ENCODE measurements at places on chromosomes 6 and 20.

- DNase-seq = no peak
Measured at GRCh38 chr6:3290149-3290930, 31.6 kb downstream of the PSMG4 start.

DNA sequence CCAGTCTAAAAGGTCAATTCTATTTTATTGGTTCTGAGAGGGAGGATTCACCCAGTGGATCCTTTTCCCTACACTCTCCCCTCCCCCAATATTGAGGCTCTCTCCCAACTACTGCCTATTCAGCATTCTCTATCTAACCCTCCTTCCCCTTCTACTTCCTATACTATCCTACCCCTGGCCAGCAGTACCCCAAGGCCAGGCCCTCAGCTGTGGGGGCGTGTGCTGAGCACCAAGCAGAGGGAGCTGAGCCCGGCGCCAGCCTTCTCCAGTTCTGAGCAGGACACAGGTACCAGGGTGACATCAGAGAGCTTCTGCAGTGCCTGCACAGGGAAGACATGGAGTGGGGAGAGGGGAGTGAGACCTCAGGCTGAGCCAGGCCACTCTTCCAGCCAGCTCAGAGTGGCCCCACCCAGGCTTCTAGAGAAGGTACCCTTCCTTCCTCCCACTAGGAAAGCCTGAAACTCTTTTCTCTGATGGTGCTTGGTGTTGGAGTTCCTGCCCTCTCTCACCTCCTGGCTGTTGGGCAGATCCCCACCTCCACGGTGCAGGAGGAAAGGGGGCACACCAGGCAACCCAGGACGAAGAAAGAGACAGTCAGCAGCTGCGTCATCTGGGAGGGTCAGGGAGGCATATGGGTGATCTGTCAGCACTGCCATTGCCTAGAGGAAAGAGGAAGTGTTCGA, 1.9 kb downstream of the DDAH2 start:
- no peak for DNase-seq

GRCh38 chr6:34102696-34103095, 43.2 kb downstream of the GRM4 start:
- no peak for DNase-seq

- no peak for DNase-seq
Measured at GRCh38 chr20:62745952-62746288, 37.3 kb downstream of the NTSR1 start.

DNA sequence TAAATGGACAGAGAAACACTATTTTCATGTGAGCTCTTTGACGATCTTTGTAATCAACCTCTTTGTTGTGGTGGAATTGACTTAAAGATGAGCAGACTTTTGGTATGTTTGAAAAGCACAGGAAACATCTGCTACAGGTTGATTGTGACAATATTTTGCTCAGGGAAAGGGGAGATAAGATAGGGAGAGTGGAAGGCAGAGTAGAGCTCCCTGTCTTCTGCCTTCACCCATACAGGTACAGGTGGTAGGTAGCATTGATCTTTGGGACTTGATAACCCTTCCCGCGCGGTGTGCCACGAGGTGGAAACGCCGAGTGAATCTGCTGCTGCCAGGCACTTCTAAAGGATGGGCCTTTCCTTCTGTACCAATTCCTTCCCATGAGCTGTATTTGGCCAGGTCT, 183.6 kb downstream of the UTRN start:
- no peak for DNase-seq

- no peak for DNase-seq
Measured at GRCh38 chr6:56699066-56699654, 56.5 kb upstream of the DST start.

GRCh38 chr6:15036690-15037245, 209.1 kb upstream of the JARID2 start:
- no peak for DNase-seq

DNA sequence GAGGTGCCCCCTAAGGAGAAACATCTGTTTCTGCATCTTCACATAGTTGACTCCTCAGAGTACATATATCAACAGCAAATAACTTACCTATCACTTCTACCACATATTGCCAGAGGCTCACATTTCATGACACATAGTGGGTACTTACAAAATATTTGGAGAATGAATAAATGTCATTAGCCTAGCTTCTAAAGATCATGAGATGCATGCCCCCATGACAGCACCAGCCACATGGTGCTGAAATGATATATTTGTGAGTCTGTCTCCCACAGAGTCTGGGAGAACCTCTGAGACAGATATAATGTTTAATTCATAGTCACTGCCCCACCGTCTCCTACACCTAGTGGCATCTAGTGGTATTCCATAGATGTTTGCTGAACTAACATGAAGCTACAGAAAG, 555.6 kb downstream of the KIF16B start:
- no peak for DNase-seq

DNA sequence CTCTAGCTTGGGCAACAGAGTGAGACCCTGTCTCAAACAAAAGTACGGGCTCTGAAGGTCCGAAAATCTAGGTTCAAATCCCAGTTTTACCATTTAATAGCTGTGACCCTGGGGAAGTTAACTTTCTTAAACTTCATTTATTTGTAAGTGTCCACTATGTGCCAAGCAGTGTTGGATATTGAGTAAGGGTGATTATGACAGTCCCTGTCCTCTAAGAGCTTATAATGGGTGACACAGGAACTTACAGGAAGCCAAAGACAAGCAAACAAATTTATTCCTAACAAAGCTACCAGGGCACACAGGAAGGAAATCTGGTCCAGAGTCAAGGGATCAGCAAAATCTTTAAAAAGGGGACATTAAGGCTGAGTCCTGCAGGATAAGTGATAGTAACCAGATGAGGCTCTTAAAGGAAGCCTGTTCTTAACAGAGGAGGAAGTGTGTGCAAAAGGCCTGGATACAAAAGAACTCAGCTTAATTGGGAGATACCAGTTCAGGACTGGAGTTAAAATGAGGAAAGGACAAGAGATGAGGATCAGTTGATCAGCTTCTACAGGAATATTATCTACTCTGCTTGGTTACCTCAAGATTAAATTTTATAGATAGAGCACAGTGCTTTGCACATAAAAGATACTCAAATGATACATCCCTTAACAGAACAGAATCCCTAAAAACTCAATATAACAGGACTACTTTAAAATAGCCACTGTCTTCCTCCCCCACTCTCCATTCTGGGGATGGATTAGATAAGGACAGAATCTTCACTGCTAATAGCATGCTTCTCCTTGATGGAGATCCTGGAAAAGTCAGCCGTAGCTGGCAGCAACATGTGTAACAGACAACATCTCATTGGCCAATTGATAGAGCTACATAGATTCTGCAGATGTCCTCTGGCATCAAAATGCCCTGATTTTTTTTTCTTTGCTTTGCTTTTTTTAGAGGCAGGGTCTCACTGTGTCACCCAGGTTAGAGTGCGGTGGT, 6.1 kb downstream of the SNX3 start:
- DNase-seq = no peak

DNA sequence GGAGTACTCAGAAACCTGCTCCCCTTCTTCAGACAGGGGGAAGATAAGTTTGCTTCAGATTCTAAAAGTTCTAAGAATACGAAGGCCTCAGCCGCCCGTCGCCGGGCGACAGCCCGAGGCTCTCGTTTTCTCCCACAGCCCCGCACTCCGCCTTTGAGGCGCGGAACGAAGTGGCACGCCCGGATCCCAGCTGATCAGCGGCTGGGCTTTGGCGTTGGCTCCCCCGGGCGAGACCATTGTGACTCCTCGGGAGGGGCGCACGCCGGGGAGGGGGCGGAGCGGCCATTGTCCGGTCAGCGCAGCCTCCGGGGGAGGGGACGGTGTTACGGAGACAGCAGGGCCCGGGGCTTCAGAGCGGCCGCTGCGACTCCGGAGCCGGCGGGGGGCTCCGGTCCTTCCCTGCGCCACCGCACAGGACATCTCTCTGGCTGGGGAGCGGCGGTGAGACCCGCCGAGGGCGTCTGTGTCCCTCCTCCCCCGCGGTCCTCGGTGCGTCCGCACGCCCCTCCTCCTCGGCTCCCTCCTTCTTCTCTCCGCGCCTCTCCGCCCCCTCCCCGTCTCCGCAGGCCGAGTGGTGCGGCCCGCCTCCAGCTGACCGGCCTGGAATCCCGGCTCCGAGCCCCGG, at the start of gene ZFAND3:
ZFAND3 (plus strand) TSS at position 551 of the 625 bp plus-strand sequence. CDS start 219 bp downstream, outside the sequence.
- peak; percentile 84 for DNase-seq

DNA sequence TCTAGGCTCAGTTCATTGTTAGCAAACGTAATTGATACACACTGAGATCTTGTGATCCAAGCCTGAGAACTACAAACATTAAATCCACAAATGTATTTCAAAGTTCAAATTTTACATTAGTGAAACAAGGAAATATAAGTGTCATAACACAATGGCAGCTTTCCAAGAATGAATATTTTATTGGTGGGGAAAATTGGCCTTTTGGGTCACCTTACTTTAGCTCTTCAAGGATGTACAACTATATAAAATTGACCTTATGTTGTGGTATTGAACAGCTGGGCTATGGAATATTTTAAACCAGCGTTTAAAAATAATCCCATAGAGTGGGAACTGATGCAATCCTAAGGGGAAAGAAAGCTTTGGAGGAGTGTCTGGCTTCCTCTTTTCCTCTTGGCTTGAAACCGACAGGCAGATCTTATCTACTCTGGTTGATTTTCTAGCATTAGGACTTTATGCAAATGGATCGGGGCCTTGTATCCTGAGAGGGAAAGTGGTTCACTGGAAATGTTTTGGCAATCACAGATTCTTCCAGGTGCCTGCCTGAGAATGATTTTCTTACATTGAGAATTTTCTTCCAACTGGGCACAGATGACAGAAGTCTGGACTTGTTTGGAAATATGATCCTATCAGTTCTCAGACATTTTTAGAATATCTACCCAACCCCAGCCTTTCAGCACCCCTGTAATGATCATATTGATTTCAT, 184.8 kb upstream of the ECI2 start:
- DNase-seq = no peak

GRCh38 chr20:38294076-38294591, 9.8 kb upstream of the BPI start:
- DNase-seq = no peak

- DNase-seq = no peak
Measured at GRCh38 chr20:62030834-62031434, 34.7 kb downstream of the TAF4 start.

- DNase-seq = no peak
Measured at GRCh38 chr20:42053350-42053749, 435.2 kb upstream of the CHD6 start.

- no peak for DNase-seq
Measured at GRCh38 chr6:131363947-131364834, 208.8 kb upstream of the ARG1 start.

- DNase-seq = no peak
Measured at GRCh38 chr6:80988892-80989291, 763.6 kb downstream of the TENT5A start.

DNA sequence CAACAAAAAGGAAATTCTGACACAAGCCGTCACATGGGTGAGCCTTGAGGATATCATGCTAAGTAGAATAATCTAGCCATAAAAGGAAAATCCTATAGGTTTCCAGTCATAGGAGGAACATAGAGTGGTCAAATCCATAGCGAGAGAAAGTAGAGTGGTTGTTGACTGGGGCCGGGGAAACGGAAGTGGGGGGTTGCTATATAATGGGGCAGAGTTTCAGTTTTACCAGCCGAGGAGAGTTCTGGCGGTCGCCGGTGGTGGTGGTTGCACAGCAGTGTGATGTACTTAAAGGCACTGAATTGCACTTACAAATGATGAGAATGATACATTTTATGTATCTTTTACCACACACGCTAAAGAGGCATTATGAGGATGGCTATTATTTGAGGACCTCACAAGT, 4.9 kb downstream of the GPR31 start:
- DNase-seq = no peak

- no peak for DNase-seq
Measured at GRCh38 chr6:81640126-81640525, 112.4 kb downstream of the TENT5A start.

DNA sequence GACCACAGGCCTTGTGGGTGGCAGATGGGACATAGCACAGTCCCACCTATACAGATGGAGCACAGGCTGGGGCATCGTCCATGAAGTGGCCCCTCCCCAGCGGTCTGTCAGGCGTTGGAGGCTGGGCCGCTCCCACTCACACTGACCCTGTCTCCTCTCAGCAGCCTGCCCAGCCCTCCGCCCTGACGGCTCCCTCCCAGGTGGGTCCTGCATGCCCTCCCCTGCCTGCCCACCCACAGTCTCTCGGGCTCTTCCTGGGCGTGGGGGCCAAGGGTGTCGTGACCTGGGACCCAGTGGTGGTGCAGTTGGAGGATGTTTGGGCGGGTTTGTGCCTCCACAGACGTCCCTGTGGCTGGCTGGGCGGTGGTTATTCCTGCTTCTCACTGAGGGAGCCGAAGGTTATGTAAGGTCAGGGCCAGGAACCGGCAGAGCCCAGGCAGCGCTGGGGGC, 22.3 kb downstream of the COL20A1 start:
- no peak for DNase-seq

GRCh38 chr6:31180500-31180899, 10.0 kb upstream of the POU5F1 start:
- peak; percentile 21 for DNase-seq

GRCh38 chr6:10720265-10720959, 2.5 kb upstream of the TMEM14C start:
- DNase-seq = peak; percentile 21

DNA sequence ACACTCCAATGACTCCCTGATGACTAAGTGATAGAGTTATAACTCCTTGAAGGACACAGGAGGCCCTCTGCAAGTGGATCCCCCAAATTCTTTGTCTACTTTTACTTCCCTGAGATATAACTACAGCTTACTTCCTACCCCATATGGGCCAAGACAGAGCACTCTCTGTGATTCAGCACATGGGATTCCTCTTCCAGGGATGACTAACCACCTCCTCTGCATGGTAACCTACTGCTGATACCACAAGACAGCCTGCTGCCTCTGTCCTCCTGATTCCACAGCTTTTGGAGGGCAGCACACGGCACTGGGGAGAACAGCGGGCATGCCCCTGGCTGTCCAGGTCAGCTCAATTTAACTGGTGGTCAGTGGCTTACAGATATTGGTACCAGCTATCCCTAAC, 675.7 kb upstream of the AGPAT4 start:
- DNase-seq = no peak

DNA sequence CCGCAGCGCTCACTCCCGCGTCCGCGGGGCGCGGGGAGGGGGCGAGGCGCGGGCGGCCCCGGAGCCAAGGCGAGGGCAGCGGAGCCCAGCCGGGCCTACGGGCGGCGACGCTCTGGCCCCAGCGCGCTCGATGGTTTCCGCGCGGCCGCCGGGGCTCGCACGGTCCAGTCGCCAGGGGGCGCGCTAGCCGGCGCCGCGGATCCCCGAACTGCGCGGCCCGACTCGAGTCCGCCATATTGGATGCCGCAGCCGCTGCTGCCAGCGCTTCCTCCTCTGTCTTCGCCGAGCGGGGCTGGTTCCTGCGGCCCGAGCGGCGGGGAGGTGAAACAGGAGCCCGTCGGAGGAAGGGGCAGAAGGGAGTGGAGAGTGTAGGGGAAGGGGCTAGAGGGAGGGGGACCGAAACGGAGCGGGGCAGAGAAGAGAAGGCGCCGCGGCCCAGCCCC, at the start of gene SCAF8:
SCAF8 (plus strand) TSS at position 234 of the 443 bp plus-strand sequence. CDS start 485 bp downstream, outside the sequence.
- DNase-seq = peak; percentile 80

DNA sequence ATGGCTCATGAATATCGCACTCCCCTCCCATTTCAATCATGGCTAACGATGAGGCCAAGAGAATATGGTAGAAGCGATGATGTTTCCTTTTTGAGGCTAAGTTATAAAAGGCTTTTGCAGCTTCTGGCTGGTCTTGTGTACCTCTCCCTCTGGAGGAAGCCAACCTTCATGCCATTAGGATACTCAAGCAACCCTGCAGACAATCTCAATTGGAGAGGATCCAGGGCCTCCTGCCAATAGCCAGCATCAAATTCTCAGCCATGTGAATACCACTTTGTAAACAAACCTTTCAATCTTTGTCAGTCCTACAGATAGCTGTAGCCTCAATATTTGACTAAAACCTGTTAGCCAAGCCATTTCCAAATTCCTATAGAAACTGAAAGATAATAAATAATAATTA, 738.4 kb downstream of the KIF16B start:
- DNase-seq = no peak

- no peak for DNase-seq
Measured at GRCh38 chr6:130368576-130368975, 2.8 kb downstream of the TMEM200A start.
